ENCODE measurements at places on chromosomes 7 and 10.

DNA sequence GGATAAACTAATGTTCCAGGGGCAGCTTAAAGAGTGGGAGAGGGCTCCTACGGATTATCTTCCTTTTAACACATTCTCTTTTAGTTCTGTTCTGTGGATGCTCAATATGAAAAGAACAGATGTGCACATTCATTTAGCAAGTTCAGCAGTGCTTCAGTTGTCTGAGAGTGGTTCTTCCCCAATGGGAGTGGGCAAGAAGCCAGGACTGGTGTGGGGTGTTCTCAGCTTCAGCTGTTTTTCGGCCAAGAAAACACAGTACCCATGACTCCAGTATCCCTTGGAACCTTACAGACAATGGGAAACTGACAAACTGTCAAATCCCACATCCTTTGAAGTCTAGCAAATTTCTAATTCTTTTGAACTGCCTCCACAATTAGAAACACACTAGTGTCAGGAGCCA lies 71.5 kb upstream of the LRRC17 start:
- DNase-seq: no peak

- no peak for DNase-seq
Observed at GRCh38 chr10:2165771-2166460, 428.6 kb upstream of the ADARB2 start.

- no peak for DNase-seq
Observed at GRCh38 chr7:46545790-46546189, 624.7 kb upstream of the IGFBP3 start.

DNA sequence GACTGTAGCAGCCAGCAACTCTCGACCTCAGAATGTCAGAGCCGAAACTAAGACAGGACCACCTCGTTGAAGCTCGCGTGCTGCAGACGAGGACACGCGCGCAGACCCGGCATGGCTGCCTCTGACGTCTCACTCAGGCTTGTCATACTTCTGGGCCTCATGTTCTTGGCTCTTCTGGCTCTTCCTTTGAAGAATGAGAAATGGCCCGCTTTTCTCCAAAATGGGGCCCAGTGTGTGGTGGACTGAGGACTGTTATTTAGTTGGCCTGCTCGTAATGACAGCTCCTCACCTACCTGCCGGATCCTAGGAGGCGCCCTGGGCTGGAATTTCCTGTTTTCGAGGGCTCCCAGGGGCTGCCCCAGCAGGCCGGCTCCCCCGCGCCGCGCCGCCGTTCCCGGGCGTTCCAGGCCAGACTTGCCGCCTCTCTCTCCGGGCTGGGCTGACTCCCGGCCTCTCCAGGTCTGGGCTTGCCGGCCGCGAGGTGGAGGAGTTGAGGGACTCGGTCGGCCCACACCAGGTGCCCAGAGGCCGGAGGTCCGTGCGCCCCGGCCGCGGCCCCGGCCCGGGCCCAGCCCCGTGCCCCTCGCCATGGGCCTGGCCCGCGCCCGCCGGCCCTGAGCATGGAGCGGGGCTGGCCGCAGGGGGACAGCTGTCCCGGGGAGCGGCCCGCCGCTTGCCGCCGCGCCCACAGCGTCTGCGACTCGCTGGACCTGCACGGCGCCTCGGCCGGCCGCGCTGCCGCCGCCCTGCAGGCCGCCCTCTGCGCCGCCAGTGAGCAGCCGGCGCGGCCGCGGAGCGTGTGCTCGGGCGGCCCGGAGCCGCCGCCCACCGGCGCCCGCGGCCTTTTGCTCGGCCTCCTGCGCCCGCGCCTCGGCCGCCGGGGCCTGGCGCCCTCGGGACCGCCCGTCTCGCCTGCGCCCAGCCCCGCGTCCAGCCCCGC lies 28.1 kb downstream of the AGAP3 start:
- no peak for DNase-seq

DNA sequence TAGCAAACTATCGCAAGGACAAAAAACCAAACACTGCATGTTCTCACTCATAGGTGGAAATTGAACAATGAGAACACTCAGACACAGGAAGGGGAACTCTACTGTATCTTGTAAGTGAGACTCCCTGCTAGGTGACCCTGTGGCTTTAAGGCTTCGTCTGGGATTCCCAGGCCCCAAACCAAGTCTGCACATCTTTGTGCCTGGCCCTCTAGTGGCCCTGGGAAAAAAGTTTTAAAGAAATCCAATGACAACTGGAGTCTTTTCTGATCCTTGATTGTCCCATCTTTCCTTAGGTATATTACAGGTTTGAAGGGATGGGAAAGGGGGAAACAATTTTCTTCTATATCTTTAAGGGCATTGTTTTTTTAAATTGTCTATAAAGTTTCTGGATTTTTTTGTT lies 10.6 kb upstream of the LIPM start:
- no peak for DNase-seq

GRCh38 chr7:13990319-13990983 lies 985 bp upstream of the ETV1 start:
- DNase-seq: no peak

GRCh38 chr10:310976-311639 lies 175.9 kb downstream of the ZMYND11 start:
- no peak for DNase-seq
